ENCODE measurements at places on chromosomes 1 and 21. TPM values are rescaled to one million over a fixed set of nuclear protein-coding genes. Genes with fewer than 3 reads are reported as not detected.

The COL6A2 gene
- total RNA-seq, result 1,314 TPM

The DEPDC1 gene
- total RNA-seq, result 4.7 TPM

The LYPD8 gene
- total RNA-seq, result not detected

The FAM163A gene
- not detected for total RNA-seq

The NEK2 gene
- total RNA-seq, result 3.2 TPM

The SPRR1B gene
- not detected for total RNA-seq

The UAP1 gene
- 49.6 TPM for total RNA-seq

The OR14K1 gene
- not detected for total RNA-seq

The NEXN gene
- total RNA-seq, result 47.6 TPM

The PTGS2 gene
- 1.5 TPM for total RNA-seq

The CFAP74 gene
- total RNA-seq, result not detected

The ZNF648 gene
- not detected for total RNA-seq

The PPM1J gene
- total RNA-seq, result 0.59 TPM

GRCh38 chr1:235404190-235404589, 37.0 kb downstream of the TBCE start:
- DNase-seq, result no peak

- DNase-seq, result no peak
Measured at GRCh38 chr1:170290276-170290675, 144.5 kb downstream of the NTMT2 start.

- no peak for DNase-seq
Measured at GRCh38 chr1:20948101-20948500, 161.0 kb upstream of the HP1BP3 start.

- no peak for DNase-seq
Measured at GRCh38 chr21:27246741-27247140, 279.9 kb upstream of the ADAMTS5 start.

DNA sequence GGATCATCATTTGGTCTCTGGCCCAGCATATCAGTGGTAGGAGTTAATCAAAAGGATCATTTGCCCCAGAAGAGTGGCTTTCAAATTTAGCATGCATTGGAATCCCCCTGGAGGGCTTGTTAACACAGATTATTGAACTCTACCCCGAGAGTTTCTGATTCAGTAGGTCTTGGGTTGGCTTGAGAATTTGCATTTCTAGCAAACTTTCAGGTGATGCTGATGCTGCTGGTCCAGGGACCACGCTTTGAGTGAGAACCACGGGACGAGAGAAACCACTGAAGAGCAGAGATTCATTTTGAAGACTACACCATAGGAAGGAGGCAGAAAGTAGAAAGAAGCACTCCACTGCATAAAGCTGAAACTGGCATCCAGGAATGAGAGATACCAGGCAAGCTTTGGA, 81.3 kb upstream of the DUSP10 start:
- DNase-seq, result no peak

GRCh38 chr1:213266983-213267772, 216.1 kb downstream of the RPS6KC1 start:
- DNase-seq, result no peak

DNA sequence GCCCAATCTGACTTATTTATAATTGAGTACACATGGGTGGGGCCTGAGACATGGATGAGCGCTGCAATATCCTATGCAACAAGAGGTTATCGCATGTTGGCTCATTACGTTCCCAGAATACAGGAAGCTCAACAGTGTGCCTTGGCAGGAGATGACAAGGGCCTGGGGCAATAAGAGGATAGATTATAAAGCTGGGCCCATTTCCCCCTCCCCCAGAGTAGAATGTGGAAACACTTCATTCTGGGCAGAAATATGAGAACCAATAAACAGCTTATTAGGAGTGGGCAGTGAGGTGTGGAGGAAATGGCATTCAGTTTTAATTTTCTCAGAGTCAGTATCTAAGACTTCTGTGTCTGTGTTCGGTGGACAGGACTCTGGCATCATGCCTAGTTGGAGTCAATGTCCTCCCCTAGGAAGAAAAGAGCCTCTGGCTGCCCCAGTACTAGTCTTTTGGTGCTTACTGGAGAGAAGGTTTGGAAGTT, 92.8 kb downstream of the PIK3R3 start:
- no peak for DNase-seq

DNA sequence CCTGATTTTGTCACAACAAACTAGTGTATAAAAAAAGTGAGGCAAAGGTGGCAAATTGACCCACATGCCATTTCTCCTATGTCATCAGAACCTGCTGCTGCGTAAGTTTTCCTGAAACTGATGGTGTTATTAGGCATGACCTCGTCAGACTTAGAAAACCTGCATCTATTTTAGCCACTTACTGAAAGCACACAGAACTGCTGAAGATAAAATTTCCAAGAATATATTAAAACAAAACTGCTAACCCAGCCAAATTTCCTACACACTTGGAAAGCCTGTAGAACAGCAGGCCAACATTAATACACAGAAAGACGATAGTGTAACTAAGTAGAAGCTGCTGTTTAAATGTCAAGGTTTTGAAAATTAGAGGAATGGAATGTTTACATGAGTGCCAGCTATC, 674.5 kb upstream of the CXADR start:
- no peak for DNase-seq

GRCh38 chr1:212597487-212597886, 11.1 kb upstream of the ATF3 start:
- DNase-seq, result no peak

GRCh38 chr1:111406321-111406768, 21.2 kb downstream of the OVGP1 start:
- DNase-seq, result no peak

DNA sequence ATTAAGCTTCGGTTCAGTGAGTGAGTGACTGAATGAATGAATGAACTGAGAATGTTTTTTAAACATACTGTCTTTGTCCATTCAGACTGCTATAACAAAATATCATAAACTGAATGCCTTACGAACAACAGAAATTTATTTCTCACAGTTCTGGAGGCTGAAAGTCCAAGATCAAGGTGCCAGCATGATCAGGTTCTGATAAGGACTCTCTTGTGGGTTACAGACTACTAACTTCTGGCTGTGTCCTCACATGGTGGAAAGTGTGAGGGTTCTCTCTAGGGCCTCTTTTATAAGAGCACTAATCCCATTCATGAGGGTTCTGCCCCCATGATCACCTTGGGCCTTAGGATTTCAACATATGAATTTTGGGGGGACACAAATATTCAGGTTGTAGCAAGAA, 7.1 kb upstream of the DUSP10 start:
- DNase-seq, result no peak

DNA sequence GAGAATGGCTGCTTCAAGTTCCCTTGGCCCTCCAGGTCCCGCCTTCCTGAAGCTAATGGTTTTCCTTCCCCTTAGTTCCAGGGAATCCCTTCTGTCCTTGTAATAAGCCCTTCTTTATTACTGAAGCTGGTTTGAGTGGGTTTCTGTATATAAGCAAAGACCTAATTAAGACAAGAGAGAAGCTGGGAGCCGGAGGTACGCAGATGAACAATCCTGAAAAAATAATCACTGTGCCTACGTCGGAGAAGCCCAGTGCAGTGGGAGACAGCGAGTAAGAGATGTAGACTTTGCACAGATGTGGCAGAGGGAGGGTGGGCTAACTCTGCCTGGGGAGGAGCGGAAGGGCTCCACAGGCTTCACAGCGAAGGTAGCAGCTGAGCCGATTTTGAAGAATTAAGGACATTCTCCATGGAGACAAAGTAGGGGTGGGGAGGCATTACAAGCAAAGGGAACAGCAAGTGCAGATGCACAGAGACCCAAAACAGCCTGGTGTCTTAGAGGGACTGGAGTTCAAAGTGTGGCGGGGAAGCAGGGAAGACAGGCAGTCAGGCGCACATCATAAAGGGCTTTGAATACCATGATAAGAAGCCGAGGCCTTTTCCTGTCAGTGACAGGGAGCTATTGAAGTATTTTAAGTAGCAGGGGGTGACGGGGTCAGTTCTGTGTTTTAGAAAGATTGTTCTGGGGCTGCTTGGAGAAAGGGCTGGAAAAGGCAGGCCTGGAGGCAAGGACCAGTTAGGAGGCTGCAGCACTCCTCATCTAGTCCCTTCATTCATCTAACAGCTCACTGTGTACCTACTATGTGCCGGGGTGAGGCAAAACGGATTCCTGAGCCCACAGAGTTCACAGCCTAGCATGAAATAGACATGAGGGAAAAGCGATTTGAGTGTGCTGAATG, 6.5 kb downstream of the RIMS3 start:
- no peak for DNase-seq

DNA sequence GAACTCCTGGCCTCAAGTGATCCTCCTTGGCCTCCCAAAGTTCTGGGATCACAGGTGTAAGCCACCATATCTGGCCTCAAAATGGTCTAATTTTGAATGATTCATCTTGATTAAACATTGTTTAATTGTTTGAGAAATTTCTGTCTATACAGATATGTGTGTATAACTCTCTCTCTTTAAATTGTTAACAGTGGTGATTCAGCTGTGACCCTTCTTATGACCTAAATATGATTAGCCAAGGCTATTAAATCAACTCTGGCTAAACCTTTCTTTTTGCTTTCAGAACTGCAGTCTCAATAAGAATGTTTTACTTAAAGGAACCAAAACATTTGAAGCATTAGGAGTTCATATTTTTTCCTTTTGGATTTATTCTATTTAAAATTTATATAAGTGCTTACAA, 19.2 kb upstream of the B3GALT5 start:
- DNase-seq, result no peak

GRCh38 chr1:161499099-161500039, 5.9 kb upstream of the FCGR2A start:
- no peak for DNase-seq

DNA sequence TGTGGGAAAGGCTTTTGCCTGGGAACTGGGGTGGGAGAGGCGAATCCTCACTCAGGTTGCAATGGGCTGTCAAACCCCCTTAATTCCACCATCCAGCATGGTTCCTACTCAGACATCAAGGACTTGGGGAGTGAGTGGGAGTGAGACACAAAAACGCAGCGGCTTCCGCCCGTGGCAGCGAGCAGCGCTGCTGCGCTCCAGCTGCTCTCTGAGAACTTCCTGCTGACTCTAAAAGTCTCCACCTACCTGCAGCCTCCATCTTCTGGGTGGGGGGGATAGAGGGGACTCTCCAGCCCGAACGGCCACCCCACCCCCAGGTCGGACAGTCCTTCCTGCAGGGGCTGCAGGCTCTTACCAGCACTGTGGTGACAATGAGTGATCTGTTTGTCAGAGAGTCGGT, 184.4 kb downstream of the GRIK3 start:
- DNase-seq, result no peak

DNA sequence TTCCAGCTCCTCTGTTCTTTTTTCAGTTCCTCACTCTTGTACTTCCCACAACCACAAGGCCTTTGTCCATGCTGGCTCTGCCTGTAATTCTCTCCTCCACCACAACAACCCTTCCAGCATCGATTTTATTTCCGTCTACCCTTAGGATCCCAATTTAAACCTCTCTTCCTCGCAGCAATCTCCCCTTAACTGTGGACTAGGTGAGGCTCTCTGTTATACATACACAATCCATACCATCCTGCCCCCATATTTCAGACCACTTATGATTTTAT, 90.4 kb upstream of the ZC3H11B start:
- DNase-seq, result no peak

GRCh38 chr1:238318294-238319110, 427.8 kb upstream of the ZP4 start:
- no peak for DNase-seq

DNA sequence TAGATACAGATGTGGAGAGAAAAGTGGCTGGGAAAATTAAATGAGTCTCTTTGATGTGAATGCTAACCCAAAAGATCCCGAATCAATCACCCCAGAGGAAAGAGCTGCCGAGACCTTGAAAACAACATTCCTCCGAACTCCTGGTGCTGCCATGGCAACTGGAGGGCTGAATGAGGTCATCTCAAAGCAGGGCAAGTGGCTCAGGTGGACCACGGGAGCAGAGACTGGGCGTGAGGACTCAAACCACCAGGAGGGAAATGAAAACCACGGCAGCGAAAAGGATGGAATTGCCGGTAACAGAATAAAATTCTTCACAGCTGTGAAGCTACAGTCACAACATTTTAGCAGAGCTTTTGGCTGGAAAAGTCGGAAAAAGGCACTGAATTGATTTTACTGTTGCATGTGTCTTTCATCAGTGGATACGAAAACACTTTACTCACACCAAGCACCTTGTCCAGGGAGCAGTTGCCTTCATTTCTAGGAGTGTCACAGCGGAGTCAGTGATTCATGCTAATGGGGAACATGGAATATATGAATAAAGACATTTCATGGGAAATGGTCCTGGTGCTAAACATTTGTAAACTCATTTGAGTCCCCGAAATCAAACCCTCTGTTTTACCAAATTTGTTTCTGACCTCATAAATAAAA, 23.2 kb upstream of the BECN2 start:
- no peak for DNase-seq

DNA sequence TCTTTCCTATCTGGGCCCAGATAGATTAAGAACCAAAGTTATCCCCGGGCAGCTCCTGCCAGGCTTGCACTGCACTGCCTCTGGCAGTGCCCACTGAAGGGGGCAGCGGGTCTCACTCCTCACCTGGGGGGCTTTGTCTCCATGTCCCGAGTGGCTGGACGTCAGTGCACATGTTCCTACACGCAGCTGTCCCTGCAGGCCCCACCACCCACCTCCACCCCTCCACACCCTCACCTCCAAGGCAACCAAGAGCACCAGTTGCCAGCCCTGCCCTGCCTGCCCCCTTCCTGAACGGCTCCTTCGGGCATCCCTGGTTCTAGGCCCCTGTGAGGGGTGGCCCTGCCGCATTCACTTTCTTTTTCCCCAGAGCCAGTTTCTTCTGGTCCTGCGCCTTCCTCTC, 147.2 kb downstream of the PEX14 start:
- peak; percentile 62 for DNase-seq

DNA sequence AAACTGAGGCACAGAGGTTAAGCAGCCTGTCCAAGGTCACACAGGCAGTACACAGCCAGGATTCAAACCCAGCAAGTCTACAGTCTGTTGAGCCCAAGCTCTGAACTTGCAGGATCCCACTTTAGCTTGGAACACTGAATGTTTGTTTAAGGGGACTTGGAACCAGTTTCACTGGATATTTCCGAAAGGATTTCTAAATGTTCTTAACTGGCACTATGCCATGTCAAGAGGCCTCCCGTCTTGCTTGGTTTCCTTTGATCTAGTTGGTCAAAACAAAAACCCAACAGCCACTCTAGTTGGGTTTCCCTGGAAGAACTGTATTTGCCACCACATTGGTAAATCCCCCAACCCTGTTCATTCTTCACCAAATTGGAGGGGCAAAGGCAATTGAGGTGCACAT, 317.6 kb upstream of the KAZN start:
- DNase-seq, result no peak

GRCh38 chr1:37325010-37325409, 149.4 kb upstream of the ZC3H12A start:
- DNase-seq, result no peak

GRCh38 chr1:201766131-201766866, 62.7 kb upstream of the IPO9 start:
- DNase-seq, result no peak

GRCh38 chr21:37266515-37267221, 466 bp downstream of the VPS26C start:
- no peak for DNase-seq

GRCh38 chr1:186782791-186783190, 46.0 kb upstream of the PLA2G4A start:
- DNase-seq, result no peak

GRCh38 chr21:33080376-33080775, 10.4 kb downstream of the OLIG1 start:
- DNase-seq, result no peak

Measured in chondrocyte (in vitro differentiated cells).